ENCODE measurements at places on chromosomes 1 and 21. TPM values are rescaled to one million over a fixed set of nuclear protein-coding genes. Genes with fewer than 3 reads are reported as not detected.

DNAJC6 gene
- 7.4 TPM for total RNA-seq

RGS13 gene
- not detected for total RNA-seq

UBXN10 gene
- 0.69 TPM for total RNA-seq

ETV3L gene
- not detected for total RNA-seq

CD34 gene
- 0.07 TPM for total RNA-seq

MSH4 gene
- total RNA-seq = 0.24 TPM

PALMD gene
- not detected for total RNA-seq

TCEA3 gene
- not detected for total RNA-seq

RWDD3 gene
- total RNA-seq = 16.0 TPM

ICOSLG gene
- total RNA-seq = 2.2 TPM

TSEN15 gene
- 61.0 TPM for total RNA-seq

VWA1 gene
- 21.9 TPM for total RNA-seq

VCAM1 gene
- total RNA-seq = not detected

ACTA1 gene
- 8.8 TPM for total RNA-seq

MX2 gene
- total RNA-seq = 9.2 TPM

SAMSN1 gene
- total RNA-seq = 2.0 TPM

STIL gene
- total RNA-seq = 38.2 TPM

DCST1 gene
- total RNA-seq = not detected

OSCP1 gene
- total RNA-seq = 0.58 TPM

KLHL21 gene
- total RNA-seq = 31.1 TPM

RNF115 gene
- total RNA-seq = 10.6 TPM

LINGO4 gene
- total RNA-seq = not detected

CELSR2 gene
- total RNA-seq = 30.4 TPM

HSD3B2 gene
- not detected for total RNA-seq

UTP11 gene
- total RNA-seq = 61.3 TPM

LAMC2 gene
- 19.0 TPM for total RNA-seq

BRDT gene
- total RNA-seq = 0.19 TPM

DNAJC11 gene
- total RNA-seq = 67.2 TPM

DNAI4 gene
- total RNA-seq = 0.90 TPM

SYNC gene
- total RNA-seq = not detected

ABL2 gene
- total RNA-seq = 22.7 TPM

NHLH2 gene
- total RNA-seq = 2.3 TPM

SPRR2A gene
- not detected for total RNA-seq

FCRLB gene
- total RNA-seq = not detected
